ENCODE measurements at places on chromosomes 1 and 21.

DNA sequence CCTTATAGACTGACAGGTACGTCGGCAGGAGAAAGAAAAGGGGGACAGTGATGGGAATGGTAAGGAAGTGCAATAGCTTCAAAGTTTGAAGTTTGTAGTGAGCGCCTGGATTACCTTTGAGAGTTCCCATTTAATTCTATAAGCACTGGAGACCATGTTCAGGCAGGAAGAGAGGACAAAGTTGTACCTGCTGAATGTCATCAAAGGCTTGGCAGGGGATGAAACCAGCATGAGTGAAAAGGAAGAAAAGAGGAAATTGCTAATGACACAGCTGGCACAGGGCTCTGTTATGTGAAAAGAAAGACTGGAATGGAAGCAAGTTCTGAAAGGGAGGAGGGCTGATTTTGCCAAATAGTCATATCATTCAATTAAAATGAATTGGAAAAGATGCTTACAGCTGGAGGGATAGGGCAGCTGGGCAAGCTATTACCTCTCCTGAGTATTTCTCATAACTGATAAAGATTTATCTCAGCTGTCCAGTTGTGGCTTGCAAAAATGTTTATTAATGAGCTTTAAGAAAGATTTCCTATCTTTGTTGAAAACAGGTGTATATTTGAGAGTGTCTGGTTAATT is 109.2 kb downstream of the HMCN1 start:
- no peak for DNase-seq

GRCh38 chr1:233138788-233139585 is 156.5 kb downstream of the PCNX2 start:
- DNase-seq, result no peak

- DNase-seq, result no peak
These were observed 248.4 kb downstream of the DENND1B start for GRCh38 chr1:197526736-197527371.

DNA sequence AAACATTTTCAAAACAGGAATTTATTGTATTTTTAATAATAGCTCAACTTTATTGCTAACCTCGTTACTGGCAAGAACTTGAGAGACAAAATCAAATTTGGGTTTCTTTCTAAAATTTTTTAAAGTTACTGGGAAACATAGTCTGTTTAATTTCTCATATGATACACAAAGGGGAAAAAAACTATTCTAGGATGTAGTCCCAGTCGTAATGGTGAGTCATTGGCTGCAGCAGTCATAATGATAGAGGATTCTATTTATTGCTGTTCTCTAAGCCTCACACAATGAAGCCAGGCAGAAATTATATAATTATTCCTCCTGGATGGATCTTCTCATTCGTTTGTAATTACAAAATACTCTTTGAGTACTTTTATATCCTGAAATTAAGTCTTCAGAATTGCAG is 326.5 kb upstream of the SGIP1 start:
- no peak for DNase-seq

- no peak for DNase-seq
These were observed 4.0 kb upstream of the ZBTB18 start for GRCh38 chr1:244046907-244047611.

DNA sequence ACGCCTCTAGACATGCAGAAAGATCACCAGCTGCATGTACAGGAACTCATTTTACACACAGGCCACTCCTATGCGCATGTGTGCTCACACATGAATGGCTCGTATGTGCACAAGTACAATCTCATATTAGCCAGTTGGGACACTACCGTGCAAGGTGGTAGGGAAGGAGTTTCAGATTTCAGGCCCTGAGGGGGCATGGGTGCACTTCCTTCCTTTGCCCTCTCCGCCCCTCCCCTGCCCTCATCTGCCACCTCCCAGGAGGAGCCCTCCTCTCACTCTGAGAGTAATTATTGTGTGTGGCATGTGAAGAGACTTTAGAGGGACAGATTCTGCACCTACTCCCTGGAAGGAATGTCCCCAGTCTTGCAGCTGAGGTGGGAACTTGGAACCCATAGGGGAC is 14.8 kb downstream of the EDN2 start:
- DNase-seq, result no peak

Data from activated CD8-positive, alpha-beta memory T cell treated with anti-CD3 and anti-CD28 coated beads, Interleukin-2, amount 50 U/mL, for 48 hours (primary cell).